Muscle of leg (tissue), 16 donors: ENCODE measurements at places on chromosomes 4 and X.
A peak's percentile ranks its signal among the peaks of the same experiment; 100 is the strongest.

- no peaks in the 10 kb centered on the region for H3K36me3 ChIP-seq
- H3K27me3 ChIP-seq = no peaks in the 10 kb centered on the region
- H3K4me1 ChIP-seq = no peaks in the 10 kb centered on the region
- H3K4me3 ChIP-seq = no peak overlapping the region
Measured at GRCh38 chr4:101911616-101912015, 121.1 kb downstream of the BANK1 start.

DNA sequence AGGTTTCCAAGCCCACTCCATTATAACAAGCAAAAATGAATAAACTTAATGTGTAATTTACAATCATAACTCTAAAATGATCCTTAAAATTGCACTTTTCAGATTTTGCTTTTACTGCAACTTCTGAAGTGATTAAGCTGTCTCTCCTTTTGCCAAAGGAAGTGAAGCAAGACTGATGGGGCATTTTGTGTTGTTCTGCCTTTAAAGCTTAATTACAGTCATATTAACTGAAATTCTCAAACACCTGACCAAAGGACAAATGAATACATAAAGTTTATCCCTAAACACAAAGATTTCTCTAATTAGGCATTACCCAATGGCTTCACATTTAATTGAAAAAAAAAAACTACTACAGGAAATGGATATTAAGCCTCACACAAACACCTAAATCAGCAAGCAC lies 101.8 kb downstream of the ATP11C start:
- H3K36me3 ChIP-seq = no peaks in the 10 kb centered on the region
- H3K4me1 ChIP-seq = peaks cover 3% of the 10 kb centered on the region
- DNase-seq = no peak
- H3K27ac ChIP-seq = no peak overlapping the region
- H3K27me3 ChIP-seq = peaks cover 2% of the 10 kb centered on the region

DNA sequence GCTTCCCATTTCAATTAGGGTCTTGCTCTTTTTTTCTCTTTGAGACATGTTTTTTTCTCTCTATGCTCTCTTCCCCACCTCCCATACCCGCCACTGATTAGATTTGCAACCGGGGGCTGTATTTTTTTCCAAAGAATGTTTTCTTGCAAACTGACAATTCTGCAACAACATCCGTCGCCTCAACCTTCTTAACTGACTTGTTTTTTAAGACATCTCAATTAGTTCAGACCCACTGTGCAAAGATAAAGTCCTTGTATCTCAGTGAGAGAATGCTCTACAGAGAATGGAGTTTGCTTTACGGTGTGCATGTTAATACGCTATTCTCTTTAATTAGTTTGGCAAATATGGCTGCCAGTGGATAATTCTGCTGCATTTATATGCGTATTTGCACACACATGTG lies 126.3 kb downstream of the UNC5C start:
- no peaks in the 10 kb centered on the region for H3K36me3 ChIP-seq
- no peak overlapping the region for H3K4me3 ChIP-seq
- H3K27ac ChIP-seq = no peak overlapping the region
- no peaks in the 10 kb centered on the region for H3K4me1 ChIP-seq
- no peaks in the 10 kb centered on the region for H3K27me3 ChIP-seq

DNA sequence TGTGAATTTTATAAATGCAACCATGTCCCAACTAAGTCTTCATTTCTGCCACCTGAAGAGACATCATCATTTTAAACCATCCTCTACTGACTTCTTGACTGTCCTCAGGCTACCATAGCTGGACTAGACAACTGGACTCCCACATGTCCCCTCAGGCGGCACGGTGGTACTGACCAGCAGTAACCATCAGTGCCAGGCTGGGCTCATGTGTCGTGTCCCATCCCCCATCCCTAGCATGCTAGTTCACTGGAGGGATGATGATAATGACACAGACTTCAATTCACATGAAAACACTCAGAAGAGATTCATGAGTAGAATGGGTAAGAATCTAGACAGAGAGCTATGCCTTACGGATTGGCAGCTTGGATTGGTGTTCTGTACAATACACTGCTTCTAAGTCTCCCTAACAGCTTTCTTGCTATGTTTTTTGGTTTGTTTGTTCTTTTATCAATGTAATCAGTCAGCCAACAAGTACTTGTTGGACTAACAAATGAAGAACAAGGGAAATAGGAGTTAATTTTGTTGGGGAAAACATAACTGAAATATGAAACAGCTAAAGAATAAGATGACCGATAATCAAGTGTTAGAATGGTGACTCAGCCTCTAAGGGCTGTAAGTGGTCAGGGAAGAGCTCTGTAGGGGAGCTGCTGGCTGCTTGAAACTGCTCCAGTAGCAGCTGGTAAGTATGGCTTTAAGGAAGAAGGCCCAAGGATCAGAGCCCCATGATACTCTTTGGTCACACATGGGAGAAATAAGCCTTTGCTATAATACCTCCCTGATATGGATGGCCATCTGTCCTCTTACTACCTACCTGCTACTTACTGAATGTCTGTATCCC lies 10.3 kb downstream of the ZDHHC9 start:
- H3K4me3 ChIP-seq = no peak overlapping the region
- peaks cover 2% of the 10 kb centered on the region for H3K4me1 ChIP-seq
- H3K27ac ChIP-seq = no peak overlapping the region
- no peak for DNase-seq

DNA sequence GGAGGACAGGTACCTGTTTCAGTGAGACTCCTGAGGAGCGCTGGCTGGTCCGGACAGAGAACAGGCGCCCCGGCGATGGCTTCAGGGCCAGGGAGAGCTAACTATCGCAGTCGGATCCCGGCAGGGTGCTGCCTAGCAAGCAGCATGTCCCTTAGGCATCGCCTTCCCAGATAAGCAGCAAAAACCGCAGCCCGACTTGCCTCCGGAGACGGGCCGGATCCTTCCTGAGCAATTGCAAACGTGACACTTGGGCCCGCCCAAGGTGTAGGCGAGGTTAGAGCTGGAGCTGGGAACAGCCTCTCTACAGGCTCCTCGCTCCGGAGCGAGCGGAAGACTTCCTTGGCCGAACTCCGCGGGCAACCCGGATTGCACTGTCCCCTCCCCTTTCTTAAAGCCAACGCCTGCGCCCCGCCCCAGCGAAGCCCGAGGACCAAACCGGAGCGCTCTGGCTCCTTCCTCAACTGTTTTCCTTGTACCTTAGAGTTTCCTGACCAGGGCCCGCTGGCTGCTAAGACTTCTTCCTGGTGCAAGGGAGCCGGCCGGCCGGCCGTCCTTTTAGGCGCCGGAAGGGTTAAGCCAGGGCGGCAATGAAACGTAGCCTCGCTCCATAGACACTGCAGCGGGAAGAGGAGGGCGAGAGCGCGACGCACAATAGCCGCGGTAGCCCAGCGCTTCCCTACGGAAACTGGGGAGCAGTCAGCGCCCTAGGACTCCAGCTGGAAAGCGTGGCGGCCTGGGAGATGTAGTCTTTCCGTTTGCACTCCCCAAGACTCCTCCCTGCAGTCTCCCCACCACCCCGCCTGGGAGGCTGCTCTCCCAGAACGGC lies at the start of gene OPHN1:
OPHN1 (minus strand) TSS at position 341 of the 826 bp plus-strand sequence. CDS start 475 bp downstream, outside the sequence.
- H3K4me3 ChIP-seq = peak within 1 kb of the TSS; percentile 77
- peak within 1 kb of the TSS; percentile 92 for H3K27ac ChIP-seq
- peak; percentile 90 for DNase-seq
- peaks cover 10% of the 10 kb centered on the region for H3K4me1 ChIP-seq
- no peaks in the 10 kb centered on the region for H3K36me3 ChIP-seq

DNA sequence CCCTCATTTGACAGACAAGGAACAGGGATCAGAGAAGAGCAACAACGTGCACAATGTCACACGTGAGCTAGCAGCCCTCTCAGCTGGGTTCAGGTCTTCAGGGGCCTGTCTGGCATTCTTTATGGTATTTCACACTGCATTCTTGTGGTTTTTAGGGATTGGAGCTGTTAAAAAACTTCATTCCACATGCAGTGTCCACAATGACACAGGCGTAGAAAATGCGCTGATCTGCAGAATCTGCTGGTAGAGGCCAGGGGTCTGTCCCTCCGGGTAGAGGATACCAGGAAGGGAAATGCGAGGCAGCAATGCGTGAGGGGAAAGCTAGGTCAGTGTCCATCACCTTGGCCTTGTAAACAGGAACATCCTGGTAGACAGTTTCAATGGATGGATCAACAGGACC lies 36.6 kb downstream of the MAP7D3 start:
- H3K4me3 ChIP-seq = no peak overlapping the region
- peaks cover 4% of the 10 kb centered on the region for H3K4me1 ChIP-seq
- H3K36me3 ChIP-seq = peaks cover 3% of the 10 kb centered on the region

DNA sequence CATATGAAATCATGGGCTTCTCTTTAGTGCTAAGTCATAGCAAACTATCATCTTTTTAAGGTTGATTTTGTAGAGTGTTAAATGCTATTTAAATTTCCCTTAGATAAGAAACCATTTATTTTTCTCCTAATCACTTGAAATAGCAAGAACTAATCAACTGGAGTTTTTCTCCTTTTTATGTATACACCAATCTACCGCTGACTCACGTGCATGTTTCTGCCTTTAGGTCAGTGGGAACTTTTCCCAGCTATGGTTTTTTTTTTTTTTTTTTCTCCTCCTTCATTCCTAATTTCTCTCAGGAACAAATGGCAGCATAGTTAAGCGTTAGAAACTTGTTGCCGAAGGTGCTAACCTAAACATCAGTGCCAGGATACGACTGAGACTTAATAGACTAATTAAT lies 176.4 kb downstream of the BMPR1B start:
- no peak overlapping the region for H3K4me3 ChIP-seq
- H3K27me3 ChIP-seq = no peaks in the 10 kb centered on the region
- DNase-seq = no peak
- H3K36me3 ChIP-seq = no peaks in the 10 kb centered on the region
- H3K27ac ChIP-seq = no peak overlapping the region

DNA sequence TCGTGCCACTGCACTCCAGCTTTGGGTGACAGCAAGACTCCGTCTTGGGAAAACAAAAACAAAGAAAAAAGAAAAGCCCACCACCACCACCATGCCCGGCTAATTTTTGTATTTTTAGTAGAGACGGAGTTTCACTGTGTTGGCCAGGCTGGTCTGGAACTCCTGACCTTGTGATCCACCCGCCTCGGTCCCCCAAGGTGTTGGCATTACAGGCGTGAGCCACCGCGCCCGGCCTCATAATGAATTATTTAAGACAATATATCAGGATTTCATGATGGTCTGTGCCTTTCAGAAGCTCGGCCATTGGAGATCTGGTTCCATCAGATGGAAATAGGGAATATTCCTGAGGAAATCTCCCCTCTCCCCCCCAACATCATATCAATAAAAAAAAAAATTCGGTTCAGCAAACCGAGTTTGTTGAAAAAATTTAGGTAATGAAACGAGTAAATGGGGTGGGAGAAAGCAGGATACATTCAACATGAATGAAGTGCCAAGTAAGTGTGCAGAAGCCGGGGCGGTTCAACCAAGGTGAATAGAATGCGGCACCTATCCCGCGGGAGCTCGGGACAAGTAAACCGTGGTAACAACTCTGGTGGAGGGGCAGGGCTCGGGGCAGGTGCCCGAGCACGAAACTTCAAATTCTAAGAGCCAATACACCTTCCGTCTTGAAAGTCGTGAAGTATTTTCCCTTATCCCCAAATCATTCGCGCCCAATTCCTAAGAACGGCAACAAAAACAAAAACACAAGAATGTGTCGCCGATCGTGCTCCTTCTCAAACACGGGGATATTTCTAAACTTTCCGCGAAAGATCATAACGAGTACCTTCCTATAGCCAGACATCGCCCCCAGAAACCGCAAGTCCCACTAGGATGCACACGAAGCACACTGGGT lies 773 bp upstream of the TXLNG start:
- H3K36me3 ChIP-seq = no peaks in the 10 kb centered on the region
- no peak overlapping the region for H3K27ac ChIP-seq
- peaks cover 9% of the 10 kb centered on the region for H3K4me1 ChIP-seq
- DNase-seq = no peak
- H3K4me3 ChIP-seq = peak overlapping the region; percentile 84

- H3K36me3 ChIP-seq = no peaks in the 10 kb centered on the region
- no peak for DNase-seq
- H3K4me3 ChIP-seq = no peak overlapping the region
Measured at GRCh38 chr4:74830928-74831327, 36.6 kb upstream of the BTC start.

- H3K27ac ChIP-seq = no peak overlapping the region
- DNase-seq = no peak
- no peaks in the 10 kb centered on the region for H3K36me3 ChIP-seq
- no peaks in the 10 kb centered on the region for H3K4me1 ChIP-seq
Measured at GRCh38 chrX:46961574-46962283, 49.5 kb downstream of the JADE3 start.

DNA sequence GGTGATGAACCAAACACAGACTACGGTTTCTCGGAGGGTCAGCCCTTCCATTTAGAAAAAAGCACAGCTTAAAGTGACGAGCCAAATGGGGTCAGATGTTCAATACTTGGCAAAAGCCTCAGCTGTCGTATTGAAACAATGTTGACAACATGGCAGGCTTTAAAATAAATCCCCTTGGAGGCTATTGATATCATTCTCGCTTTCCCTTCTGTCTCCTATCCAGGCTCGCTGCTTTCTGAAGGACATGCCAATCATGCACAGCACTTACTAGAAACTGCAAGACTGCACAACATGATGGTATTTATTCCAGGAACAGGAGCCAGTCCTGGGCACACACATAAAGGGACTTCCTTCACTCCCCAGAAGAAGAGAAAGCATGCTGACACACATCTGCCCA lies 137.9 kb downstream of the SLC7A11 start:
- no peaks in the 10 kb centered on the region for H3K27me3 ChIP-seq
- peaks cover 8% of the 10 kb centered on the region for H3K4me1 ChIP-seq
- no peaks in the 10 kb centered on the region for H3K36me3 ChIP-seq
- peak overlapping the region; percentile 58 for H3K27ac ChIP-seq

DNA sequence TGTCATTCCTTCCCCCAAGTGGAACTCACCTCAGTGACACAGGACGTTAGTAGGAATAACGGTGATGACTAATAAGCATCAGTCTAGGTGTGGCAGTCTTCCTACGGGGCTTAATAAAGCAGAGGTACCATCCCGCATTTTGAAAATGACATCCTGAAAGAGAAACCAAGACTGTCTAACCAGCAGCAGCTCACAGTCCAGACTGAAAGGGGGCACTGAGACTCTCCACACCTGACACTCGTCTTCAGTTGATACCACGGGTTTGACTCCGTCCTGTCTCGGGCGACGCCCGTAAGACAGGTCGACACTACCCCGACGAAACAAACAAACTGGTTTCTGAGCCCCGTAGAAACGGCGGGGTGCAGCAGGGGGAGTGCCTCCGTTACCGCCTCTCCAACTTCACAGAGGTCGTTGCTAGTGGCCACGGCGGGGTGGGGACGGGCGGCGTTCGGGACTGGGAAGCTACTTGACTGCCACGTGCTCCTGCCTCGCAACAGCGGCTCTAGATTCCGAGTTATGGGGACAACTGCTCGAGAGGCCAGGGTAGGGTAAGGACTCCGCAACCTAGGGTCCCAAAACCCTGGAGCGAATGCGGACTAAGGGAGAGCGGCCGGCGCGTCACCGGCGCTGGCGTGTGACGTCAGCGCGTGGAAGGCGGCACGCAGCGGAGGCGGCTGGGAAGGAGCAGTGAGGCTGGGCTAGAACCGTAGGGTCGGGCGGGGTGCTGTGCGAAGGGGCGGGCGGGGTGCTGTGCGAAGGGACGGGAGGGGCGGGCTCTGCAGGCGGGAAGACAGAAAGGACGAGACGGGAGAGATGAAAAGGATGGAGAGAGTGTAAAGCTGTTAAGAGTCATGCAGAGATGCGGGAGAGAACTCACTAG lies at the start of gene NEK1:
NEK1 (minus strand) TSS at position 593 of the 880 bp plus-strand sequence. CDS start 9,953 bp downstream, outside the sequence.
- DNase-seq = peak; percentile 95
- peak within 1 kb of the TSS; percentile 91 for H3K4me3 ChIP-seq
- peak within 1 kb of the TSS; percentile 99 for H3K27ac ChIP-seq
- H3K4me1 ChIP-seq = peaks cover 3% of the 10 kb centered on the region
- H3K27me3 ChIP-seq = no peaks in the 10 kb centered on the region

GRCh38 chr4:149914119-149915115 lies 98.8 kb upstream of the IQCM start:
- H3K36me3 ChIP-seq = no peaks in the 10 kb centered on the region
- peak overlapping the region; percentile 21 for H3K27ac ChIP-seq
- H3K4me1 ChIP-seq = no peaks in the 10 kb centered on the region
